ENCODE measurements at places on chromosomes 16 and 17.

DNA sequence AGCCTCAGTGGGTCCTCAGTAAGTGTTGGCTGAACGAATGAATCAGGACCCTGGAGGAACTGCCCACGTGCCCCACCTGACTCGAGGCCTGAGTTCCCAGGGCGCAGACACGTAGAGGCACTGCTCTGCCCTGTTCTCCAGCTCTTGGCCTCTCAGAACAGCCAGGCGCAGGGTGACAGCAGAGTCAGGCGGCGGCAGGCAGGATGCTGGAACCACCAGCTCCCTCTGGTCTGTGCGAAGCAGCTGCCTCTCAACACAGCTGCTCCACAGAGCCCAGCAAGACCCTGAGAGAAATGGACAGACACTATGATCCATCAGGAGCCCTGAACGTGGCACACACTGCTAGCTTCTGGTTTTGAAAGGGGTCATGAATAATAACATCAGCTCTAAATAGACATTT lies 53.1 kb upstream of the BCO1 start:
- no peak for DNase-seq

GRCh38 chr16:31224092-31224955 lies 7.4 kb upstream of the PYDC1 start:
- no peak for DNase-seq

- no peak for DNase-seq
These were observed 72.7 kb downstream of the NT5M start for GRCh38 chr17:17375841-17376240.

DNA sequence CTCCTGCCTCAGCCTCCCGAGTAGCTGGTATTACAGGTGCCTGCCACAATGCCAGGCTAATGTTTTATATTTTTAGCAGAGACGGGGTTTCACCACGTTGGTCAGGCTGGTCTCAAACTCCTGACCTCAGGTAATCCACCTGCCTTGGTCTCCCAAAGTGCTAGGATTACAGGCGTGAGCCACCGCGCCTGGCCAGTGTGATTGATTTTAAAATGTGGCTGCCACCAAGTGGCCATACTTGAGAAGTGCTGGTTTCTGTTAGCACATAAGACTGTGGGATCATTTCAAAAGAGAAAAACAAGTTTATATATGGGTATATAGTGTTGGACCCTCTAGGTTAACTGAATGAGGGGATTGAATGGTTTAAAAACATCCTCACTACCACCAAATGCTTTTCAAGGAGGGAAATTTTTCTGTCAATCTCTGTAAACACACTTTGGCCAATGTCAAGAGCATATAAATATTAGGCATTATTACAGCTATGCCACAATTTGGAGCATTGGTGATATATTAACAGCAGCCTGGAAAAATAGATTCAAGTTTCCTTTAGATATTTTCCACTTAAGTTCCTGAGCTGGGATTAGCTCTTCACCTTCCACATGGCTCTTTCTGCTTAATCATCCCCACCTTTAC lies 13.5 kb upstream of the DHRS13 start:
- no peak for DNase-seq

- DNase-seq: no peak
These were observed 4.6 kb upstream of the GHDC start for GRCh38 chr17:42198897-42199296.

DNA sequence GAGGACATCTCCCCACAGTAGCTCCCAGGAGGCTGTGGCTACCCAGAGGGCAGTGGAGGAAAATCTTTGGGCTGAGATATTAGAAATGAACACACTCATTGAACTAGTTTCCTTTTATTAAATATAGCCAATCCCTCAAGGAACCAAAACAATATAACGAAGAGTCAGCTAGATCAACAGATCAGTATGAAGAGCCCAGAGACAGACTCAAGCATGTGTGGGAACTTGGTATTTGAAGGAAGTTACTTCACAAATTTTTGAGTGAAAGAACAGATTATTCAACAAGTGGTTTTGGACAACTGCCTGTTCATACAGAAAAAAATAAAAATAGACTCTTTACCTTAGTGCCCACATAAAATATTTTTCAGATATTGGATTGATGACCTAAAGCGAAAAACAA lies 183.6 kb upstream of the PMFBP1 start:
- DNase-seq: no peak

- DNase-seq: no peak
These were observed 23.3 kb upstream of the STH start for GRCh38 chr17:45975640-45976295.

GRCh38 chr17:60823515-60823914 lies 145.9 kb downstream of the BCAS3 start:
- no peak for DNase-seq

DNA sequence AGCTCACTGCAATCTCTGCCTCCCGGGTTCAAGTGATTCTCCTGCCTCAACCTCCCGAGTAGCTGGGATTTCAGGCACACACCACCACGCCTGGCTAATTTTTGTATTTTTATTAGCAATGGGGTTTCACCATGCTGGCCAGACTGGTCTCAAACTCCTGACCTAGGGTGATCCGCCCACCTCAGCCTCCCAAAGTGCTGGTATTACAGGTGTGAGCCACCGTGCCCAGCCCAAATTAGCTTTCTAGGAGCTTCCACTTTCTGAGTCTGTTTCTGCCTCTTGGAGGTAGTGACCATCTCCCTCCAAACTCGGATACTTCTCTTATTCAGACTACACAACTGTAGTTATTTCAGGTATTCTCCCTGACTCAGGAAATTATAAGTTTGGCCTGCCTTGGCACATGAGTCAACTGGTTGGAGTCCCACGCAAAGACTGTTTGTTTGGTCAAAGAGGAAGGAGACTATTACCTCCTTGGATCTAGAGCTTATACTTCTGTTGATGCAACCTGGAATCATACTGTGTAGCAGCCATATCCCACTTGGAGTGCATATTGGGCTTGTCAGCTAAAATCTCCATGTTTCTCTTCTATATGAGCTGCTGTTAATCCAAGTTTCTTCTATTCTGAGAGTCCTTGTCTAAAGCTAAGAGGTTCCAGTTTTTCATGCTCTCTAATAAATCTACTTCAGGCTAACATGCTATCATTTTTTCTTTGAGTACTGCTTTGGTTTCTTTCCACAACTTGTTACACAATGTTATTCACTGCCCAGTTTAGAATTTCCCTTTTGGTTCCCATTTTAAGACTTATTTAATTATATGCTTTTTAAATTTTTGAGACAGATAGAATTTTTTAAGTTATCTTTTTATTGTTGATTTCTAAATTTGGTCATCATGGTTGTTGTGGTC lies 7.5 kb downstream of the IL4R start:
- peak; percentile 35 for DNase-seq

DNA sequence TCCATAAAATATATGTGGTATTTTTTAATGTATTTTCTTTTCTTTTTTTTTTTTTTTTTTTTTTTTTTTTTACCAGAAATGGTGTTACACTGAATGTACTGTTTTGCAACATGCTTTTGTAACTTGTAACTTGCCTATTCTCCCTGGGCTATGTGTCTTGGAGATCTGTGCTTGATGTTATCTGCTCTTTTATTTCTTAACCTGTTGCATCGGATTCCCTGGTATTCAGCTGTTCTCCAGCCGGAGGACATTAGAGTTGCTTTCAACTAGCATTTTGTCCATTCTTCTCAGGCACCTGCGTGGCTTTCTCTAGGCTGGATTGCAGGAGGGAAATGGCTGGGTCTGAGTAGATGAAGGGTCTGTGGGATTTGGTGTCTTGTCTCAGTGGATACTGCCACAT lies 47.4 kb downstream of the KATNIP start:
- no peak for DNase-seq

DNA sequence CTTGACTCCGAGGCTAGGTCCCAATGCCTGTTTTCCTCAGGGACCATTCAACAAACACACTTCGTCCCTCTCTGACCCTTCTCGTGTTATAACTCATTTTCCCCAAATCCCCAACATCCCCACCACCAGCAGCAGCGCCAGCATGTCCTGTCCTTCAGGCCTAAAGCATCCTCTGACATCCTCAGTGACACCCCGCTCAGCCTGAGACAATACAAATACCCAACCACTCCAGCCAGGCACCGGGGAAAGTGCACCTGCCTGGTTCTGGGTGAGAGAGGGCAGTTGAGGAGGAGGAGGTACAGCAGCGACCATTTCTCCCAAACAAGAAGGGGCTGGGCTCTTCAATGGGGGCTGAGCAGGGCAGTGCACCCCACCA lies 4.7 kb downstream of the MNT start:
- DNase-seq: no peak

- no peak for DNase-seq
These were observed 12.4 kb downstream of the METTL9 start for GRCh38 chr16:21611556-21612384.

DNA sequence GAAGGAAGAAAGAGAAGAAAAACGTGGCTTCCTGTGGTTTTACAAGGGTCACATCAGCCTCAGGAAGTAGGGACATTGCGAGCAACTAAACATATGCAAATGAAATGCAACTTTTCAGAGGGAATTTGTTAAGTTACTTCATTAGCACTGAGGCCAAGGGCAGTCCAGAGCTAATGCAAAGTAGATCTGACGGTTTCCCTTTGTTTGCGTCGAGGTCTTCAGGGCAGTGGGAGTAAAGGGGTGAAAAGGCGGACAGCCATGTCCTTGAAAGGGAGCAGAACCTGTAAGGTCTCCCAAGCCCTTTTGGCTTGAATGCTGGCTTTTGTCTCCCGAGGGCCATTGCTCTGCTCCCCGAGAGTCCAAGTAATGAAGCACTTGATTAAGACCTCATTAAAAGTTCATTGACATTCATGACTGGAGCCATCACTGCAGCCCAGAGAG lies 85.0 kb downstream of the PMP22 start:
- DNase-seq: no peak

- no peak for DNase-seq
These were observed 448.1 kb upstream of the CA10 start for GRCh38 chr17:52606590-52606989.

- no peak for DNase-seq
These were observed 16.6 kb downstream of the G6PC1 start for GRCh38 chr17:42917236-42917603.

GRCh38 chr17:27348196-27348595 lies 54.3 kb downstream of the WSB1 start:
- no peak for DNase-seq

DNA sequence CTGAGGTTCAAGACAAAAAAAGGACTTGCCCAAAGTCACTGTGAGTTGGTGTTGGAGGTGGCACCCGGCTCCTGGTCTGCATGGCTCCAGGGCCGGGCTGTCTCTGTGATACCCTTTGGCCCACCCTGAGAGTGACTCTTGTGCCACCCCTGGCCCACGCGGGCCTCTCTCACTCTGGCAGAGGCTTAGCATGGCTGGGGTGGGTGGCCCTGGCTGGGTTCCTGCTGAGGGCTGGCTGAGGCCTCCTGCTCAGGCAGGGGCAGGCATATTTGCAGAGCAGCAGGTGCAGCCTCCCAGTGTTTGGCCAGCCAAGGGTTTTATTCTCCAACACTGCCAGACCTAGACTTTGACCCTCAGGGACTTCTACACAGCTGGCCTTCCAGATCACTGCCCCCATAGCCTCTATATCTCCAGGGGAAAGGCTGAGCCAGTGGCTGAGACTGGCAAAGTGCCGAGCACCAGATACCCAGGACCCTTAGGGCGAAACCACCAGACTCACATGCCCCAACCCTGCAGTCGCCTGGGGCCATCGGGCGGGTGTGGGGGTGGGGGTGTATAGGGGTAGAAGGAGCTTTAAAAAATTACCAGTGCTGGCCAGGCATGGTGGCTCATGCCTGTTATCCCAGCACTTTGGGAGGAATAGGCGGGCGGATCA lies 21.5 kb upstream of the ADGRG1 start:
- DNase-seq: no peak

DNA sequence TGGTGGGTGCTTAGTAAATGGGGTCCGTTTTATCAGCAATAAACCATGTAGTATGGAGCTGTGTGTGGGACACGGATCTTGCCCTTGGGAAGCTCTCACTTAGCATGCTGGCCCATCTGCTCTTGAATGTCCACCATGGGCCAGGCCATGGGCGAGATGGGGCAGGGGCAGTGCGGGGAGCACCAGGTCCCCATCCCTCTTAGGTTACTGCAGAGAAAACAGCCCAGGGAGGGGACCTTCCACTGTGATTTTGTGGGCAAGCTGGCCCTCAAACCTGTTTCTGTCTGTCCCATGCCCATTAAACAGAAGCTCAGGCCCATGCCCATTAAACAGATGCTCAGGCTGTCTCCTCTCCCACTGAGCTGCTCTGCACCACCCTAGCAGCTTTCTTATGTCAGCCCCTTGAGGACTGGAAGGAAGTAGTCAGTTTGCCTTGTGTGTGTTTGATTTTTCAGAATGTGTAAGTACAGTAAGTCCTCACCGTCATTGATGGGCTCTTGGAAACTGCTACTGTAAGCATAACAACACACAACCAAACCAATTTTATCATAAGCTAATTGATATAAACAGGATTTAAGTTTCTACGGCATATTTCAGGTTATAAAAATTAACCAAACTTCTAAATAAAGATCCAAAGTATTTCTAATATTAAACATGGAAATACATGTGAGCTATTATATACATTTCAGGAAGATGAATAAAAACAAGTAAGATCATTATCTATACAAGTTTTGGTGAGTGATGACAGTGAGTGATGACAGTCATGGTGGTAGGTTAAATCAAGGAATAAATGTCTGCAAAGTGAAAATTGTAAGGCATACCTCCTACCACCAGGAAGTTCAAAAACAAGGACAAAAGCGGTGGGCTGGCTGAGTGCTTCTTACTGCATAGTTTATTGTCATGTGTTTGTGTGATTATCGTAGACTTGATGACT lies 11.5 kb downstream of the MPRIP start:
- no peak for DNase-seq

DNA sequence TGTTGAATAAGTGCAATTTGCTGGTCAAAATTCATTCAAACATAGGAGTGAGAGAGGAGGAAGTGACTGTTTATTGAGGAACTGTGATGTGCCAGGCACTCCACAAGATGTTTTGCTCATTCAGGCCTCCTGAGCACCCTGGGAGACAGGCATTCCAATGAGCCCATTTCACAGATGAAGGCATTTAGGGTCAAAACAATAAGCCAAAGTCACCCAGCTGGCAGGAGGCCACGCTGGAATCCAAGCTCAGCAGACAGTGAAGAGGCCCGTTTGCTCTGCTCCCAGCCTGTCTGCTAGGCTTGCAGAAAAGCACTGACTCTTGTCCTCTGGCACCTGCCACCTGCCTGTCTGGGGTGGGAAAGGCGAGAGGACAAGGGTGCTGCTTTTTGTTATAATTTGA lies 10.1 kb upstream of the SLC25A39 start:
- peak; percentile 35 for DNase-seq

GRCh38 chr17:19464031-19465026 lies 53.3 kb downstream of the RNF112 start:
- no peak for DNase-seq

GRCh38 chr16:12063435-12063834 lies 86.9 kb downstream of the SNX29 start:
- DNase-seq: no peak

DNA sequence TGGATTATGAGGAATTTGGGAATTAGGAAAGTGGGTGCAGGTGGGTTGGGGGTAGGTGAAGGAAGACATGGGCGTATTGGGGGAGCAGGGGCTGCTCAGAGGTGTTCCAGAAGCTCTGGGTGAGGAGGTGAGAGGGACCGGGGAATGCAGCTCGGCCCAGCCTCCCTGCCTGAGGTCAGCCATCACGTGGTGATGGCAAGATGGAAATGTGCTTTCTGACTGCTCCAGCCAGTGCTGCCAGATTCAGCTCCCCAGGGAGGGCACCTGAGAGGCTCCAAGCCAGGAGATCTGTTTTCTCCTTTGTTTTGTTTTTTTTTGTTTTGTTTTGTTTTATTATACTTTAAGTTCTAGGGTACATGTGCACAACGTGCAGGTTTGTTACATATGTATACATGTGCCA lies 35.2 kb upstream of the STH start:
- DNase-seq: no peak

GRCh38 chr16:50602531-50603205 lies 54.5 kb downstream of the NKD1 start:
- DNase-seq: no peak
